ENCODE measurements at places on chromosomes 13 and 19. TPM values are rescaled to one million over a fixed set of nuclear protein-coding genes. Genes with fewer than 3 reads are reported as not detected.

The CPB2 gene
- total RNA-seq: not detected

The CEACAM21 gene
- not detected for total RNA-seq

The TRMT1 gene
- total RNA-seq: 40.1 TPM

The CADM4 gene
- 6.8 TPM for total RNA-seq

The OR4F17 gene
- total RNA-seq: not detected

The SMIM44 gene
- not detected for total RNA-seq

The CDADC1 gene
- 1.6 TPM for total RNA-seq

The TEX26 gene
- not detected for total RNA-seq

The CGB5 gene
- not detected for total RNA-seq

The SPTBN4 gene
- 1.2 TPM for total RNA-seq

The SCEL gene
- total RNA-seq: 2.5 TPM

The GAPDHS gene
- total RNA-seq: not detected

The PTGER1 gene
- total RNA-seq: not detected

The PEPD gene
- total RNA-seq: 24.1 TPM

The ZNF560 gene
- total RNA-seq: 0.16 TPM

The CDC42EP5 gene
- 68.9 TPM for total RNA-seq

The ASF1B gene
- total RNA-seq: 43.2 TPM

The F10 gene
- 0.57 TPM for total RNA-seq

The ZNF547 gene
- 0.62 TPM for total RNA-seq

The GRIN3B gene
- 2.3 TPM for total RNA-seq

The RNF17 gene
- total RNA-seq: not detected

Measured in hair follicular keratinocyte (primary cell).